Amygdala (tissue), 56 donors: ENCODE measurements at places on chromosomes 3 and 15.
A peak's percentile ranks its signal among the peaks of the same experiment; 100 is the strongest.

- no peak for DNase-seq
Observed at GRCh38 chr15:40161693-40162391, 973 bp downstream of the BUB1B start.

DNA sequence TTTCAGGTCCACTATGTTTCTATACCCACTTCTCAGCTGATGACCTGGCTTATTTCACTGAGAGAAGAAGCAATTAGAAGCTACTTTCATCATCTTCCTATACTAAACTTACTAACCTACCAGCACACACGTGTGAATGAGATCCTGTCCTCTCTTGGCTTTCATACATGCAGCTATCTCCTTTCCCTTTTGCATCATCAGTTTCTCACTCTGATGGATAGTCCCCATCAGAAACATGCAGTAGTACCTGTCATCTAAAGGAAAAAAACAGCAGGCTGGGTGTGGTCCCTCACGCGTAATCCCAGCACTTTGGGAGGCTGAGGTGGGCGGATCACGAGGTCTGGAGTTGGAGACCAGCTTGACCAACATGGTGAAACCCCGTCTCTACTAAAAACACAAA lies 237.6 kb upstream of the C2CD4B start:
- DNase-seq, result no peak

- DNase-seq, result no peak
Observed at GRCh38 chr3:128198313-128198712, 45.0 kb downstream of the EEFSEC start.

GRCh38 chr3:156460206-156460611 lies 94.7 kb downstream of the SSR3 start:
- no peak for DNase-seq

DNA sequence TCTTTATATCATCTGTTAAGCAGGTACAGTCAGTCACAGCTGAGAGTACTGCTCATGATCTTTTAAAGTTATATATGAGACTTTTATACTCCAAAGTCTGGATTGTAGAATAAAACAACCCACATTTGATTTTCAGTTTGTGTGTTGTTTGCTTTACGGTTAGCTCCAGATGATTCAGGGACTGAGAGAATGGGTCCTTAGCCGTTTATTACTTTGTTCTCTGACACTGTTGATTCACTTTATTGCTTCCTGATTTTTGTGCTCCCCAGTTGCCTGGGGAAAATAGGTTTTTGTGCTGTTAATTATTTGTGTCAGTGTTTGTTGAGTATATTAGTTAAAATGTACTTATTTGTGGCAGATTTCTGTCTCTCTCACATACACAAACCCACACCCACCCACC lies 8.6 kb upstream of the EBLN2 start:
- no peak for DNase-seq

DNA sequence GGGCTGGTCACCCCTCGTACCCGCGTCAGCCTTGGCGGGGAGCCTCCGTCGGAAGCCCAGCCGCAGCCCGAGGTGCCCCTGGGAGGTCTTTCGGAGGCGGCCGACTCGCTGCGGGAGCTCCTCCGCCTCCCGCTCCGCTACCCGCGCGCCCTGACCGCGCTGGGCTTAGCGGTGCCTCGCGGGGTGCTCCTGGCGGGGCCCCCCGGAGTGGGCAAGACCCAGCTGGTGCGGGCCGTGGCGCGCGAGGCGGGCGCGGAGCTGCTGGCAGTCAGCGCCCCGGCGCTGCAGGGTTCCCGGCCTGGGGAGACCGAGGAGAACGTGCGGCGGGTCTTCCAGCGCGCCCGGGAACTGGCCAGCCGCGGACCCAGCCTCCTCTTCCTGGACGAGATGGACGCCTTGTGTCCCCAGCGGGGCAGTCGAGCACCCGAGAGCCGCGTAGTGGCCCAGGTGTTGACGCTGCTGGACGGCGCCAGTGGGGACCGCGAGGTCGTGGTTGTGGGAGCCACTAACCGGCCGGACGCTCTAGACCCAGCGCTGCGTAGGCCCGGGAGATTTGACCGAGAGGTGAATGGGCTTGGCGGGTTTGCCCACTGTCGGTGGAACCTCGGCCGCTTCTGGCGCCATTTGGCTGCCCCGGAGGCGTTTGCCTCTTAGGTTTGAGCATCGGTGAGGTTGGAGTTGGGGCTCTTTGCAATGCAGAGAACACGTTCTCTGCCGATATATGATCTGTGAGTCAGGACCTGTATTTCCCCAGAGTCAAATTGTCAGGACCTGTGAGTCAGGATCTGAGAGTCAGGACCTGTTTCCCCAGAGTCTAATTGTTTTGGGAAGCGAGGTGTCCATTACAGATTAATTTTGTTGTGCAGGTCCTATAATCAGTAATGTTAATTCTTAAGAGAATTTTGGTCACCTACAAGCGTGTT lies 24.9 kb upstream of the GATM start:
- DNase-seq, result peak; percentile 17

DNA sequence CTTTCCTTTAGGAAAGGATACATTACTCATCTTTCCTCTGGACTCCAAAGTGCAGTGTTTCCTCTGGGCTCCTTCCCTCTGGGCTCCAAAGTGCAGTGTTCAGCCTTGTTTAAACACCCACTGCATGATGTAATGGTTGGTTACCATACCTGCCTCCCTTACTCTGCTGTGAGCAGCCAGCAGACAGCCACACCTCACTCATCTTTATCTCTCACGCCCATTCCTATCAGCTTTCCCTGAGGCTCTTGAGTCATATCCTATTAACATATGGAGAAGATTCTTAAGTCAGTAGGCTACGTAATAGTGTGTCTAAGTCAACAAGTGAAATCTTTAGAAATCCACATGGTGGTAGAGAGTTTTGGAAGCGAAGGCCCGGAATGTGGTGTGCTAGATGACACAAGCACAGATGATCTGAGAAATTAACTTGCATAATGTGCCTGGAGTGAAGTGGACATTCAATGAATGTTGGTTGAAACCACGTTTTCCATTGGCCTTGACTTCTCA lies 97.2 kb upstream of the CTNNB1 start:
- no peak for DNase-seq

DNA sequence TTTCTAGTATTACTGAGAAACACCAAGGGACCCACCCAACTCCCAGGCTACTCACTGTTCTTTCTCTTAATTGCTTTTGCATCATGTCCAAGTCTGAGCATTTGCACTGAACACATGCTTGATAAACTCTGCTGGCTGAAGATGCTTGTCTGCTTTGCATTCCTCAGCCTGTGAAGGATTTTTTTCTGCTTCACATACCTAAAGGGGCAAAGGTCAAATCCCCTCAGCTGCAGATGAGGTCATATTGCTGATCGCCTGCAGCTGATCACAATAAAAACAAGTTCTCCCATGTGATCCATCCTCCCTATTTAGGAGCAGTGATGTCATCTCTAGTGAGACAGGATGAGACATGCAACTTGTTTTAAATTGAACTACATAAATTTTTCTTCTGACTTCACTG lies 84.6 kb upstream of the DCBLD2 start:
- no peak for DNase-seq

- DNase-seq, result no peak
Observed at GRCh38 chr15:31799715-31800321, 230.5 kb upstream of the CHRNA7 start.

DNA sequence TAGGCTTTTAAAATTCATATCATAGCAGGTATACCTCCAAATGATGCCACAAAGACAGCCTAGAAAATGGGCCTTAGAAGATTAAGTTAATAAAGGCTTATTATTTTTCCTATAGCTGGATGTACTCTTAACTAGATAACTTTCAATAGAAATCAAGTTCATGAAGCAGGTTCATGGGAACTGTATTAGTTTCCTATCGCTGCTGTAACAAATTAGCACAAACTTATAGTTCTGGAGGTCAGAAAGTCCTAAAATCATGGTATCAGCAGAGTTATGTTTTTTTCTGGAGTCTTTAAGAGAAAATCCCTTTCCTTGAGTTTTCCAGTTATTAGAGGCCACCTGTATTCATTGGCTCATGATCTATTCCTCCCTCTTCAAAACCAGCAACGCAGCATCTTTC lies 269.9 kb downstream of the TIGIT start:
- DNase-seq, result no peak

DNA sequence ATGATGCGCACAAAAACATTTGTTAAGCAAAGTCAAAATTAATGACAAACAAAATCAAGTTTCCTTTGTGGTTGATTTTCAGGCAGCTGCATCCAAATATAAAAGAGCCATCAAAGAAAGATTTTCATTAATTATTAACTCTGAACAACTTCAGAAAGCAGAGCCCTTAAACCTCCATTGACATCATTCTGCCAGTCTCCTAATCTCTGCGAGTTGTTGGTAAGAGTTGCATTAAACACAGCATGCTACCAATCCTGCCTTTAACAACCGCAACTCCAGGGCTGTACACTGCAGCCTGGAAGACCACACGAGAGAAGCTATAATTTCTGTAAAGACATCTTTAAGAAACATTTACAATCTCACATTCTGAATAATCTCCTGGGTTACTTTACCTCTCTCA lies 204.6 kb downstream of the NR2F2 start:
- no peak for DNase-seq

- no peak for DNase-seq
Observed at GRCh38 chr15:58518626-58519025, 86.8 kb downstream of the LIPC start.

DNA sequence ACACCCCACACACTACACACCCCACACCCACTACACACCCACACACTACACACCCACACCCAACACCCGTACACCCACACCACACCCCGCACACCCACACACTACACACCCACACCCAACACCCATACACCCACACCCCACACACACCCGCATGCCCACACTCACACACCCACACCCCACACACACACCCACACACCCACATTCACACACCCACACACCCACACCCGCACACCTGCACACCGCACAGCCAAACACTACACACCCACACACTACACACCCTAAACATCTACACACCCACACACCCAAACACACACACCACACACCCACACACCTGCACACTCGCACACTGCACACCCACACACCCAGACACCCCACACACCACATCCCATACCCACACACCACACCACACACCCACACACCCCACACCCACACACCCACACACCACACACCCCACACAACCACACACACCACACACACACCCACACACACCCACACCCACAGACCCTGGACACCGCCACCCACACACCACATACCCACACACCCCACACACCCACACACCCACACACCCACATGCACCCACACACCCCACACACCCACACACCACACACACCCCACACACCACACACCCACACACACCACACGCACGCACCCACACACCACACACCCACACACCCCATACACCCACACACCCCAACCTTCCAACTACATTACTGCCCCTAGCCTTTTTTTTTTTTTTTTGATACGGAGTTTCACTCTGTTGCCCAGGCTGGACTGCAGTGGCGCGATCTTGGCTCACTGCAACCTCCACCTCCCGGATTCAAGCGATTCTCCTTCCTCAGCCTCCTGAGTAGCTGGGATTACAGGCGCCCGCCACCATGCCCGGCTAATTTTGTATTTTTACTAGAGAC lies 16.9 kb downstream of the CEP19 start:
- DNase-seq, result no peak

DNA sequence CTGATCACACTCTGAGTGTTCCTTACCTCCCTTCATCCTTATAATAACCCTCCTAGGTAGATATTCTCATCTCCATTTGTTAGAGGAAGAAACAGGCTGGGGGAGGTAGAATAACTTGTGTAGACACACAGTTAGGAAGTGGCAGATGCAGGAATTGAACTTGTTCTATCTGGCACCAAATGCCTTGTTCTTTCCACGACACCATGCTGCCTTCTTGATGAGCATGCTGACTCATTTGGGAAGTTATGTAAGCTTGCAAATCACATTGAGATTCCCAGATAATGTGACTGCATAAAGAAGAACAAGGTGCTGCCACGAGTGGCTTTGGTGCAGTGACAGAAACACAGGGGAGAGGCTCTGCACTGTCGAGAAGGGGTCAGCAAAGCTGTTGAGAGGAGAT lies 27.5 kb upstream of the NDUFB4 start:
- DNase-seq, result no peak

DNA sequence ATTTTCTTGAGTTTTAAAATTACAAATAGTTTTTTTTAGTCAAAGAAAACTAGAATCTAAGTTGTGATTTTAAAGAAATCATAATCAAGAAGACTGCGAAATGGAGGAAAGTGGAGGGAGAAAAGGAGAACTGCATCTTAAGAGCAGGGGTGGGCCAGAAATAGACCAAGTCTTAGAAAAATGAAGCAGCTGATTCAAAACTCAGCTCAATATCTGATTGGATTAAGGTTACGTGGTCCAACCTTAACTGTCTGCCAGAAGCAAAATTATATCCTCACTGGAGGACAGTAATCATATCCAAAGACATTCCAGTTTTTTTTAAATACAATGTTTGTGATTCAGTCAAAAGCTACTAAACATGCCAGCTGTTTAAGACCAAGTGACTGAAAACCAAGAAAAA lies 41.4 kb downstream of the CHSY1 start:
- no peak for DNase-seq

- no peak for DNase-seq
Observed at GRCh38 chr3:159102001-159102400, 300.1 kb downstream of the MFSD1 start.

GRCh38 chr15:63950911-63951481 lies 95.3 kb downstream of the DAPK2 start:
- DNase-seq, result no peak

- DNase-seq, result no peak
Observed at GRCh38 chr15:60674704-60675395, 195.9 kb upstream of the ICE2 start.

DNA sequence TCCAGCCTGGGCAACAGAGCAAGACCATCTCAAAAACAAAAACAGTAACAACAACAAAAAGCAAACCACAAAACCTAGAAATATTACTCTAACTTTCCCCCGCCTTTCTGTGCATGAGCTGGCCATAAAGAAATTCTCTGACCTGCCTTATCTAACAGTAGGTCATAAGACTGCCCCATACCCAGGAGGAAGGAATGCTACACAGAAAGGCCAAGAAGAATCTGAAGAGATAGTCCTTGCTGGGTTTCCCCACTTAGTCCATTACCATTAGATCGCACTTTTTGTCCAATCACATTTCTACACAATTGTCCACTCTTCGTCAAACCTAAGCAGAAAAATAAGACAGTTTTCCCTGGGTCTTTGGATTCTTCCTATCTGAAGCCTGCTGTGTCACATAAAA lies 23.5 kb downstream of the CIAO2A start:
- DNase-seq, result no peak

- DNase-seq, result no peak
Observed at GRCh38 chr3:67686069-67686468, 31.7 kb upstream of the SUCLG2 start.

DNA sequence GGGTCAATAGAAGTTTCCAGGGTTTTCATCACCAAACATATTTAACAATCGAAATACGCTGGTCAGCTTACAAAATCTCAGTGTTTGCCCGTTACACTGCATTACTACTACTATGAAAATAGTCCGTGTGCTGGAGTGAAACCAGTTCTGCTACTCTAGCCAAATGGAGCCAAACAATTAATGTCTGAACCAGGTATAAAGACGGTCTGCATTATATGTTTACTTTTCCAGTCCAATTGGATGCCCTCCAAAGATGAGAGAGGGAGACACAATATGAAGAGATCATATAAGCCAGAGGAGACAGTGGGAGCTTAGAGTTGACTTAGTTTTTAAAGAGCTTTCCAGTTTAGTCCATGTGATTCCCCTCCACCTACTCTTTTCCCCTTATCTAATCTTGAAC lies 6.3 kb upstream of the DUT start:
- no peak for DNase-seq
